ENCODE measurements at places on chromosomes 13 and 19.

DNA sequence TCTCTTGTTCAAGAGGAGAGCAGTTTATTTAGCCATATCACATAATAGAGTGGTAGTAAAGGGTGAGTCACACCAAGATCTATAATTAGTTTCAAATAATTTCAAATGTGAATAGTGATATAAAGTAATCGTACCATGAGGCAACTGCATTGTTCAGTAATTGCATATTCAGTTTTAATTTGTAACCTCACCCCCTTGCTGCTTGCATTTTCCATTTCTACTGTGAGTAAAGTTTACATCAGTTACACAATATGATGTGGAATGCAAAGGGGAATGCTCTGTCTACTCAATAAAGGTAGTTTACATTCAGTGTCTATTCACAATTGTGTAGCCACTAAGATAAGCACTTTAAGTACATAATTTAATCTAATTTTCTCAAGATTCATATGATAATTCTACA lies 1695.7 kb upstream of the SPRY2 start:
- DNase-seq: no peak

DNA sequence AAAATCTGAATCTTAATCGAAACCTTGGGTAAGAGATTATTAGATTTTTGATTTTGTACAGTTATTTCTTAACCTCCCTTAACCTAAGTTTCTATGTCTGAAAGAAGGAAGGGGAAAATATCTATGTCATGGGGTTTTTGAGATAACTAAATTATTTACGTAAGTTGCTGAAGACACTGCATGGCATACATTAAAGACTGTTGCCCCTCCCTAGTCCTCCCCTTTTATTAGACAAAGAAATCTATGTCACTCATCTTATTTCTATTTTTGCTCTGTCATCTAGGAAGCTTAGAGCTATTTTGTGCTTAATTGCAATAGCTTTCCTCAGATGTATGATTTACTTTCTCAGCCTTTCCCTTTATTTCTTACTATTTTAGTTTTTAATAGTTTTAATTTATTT lies 15.0 kb downstream of the COG6 start:
- no peak for DNase-seq

DNA sequence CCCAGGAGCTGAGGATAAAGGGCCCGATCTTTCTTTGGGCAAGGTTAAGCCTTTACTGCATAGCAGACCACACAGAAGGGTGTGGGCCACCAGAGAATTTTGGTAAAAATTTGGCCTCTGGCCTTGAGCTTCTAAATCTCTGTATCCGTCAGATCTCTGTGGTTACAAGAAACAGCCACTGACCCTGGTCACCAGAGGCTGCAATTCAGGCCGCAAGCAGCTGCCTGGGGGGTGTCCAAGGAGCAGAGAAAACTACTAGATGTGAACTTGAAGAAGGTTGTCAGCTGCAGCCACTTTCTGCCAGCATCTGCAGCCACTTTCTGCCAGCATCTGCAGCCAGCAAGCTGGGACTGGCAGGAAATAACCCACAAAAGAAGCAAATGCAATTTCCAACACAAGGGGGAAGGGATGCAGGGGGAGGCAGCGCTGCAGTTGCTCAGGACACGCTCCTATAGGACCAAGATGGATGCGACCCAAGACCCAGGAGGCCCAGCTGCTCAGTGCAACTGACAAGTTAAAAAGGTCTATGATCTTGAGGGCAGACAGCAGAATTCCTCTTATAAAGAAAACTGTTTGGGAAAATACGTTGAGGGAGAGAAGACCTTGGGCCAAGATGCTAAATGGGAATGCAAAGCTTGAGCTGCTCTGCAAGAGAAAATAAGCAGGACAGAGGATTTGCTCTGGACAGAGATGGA lies 8.4 kb upstream of the CEACAM19 start:
- DNase-seq: no peak

- no peak for DNase-seq
Observed at GRCh38 chr19:43842007-43842406, 14.9 kb downstream of the ZNF283 start.

GRCh38 chr19:18330868-18331267 lies 8.0 kb upstream of the LSM4 start:
- DNase-seq: no peak

DNA sequence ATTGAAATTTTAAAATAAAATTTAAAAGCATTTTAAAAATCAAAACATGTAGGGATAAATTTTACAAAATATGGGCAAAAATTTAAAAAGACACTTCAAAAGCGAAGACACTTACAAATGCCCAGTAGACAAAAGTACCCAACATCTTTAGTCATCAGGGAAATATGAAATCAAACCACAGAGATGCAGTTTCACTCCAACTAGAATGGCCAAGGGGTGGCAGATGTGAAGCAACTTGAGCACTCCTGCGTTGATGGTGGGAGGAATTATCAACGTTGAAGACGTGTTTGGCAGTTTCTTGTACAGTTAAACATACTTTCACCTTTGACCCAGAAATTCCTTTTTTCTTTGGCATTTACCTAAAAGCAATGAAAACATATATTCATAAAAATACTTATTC lies 518.0 kb upstream of the SGCG start:
- no peak for DNase-seq

GRCh38 chr13:93146584-93147297 lies 79.9 kb upstream of the GPC6 start:
- no peak for DNase-seq

DNA sequence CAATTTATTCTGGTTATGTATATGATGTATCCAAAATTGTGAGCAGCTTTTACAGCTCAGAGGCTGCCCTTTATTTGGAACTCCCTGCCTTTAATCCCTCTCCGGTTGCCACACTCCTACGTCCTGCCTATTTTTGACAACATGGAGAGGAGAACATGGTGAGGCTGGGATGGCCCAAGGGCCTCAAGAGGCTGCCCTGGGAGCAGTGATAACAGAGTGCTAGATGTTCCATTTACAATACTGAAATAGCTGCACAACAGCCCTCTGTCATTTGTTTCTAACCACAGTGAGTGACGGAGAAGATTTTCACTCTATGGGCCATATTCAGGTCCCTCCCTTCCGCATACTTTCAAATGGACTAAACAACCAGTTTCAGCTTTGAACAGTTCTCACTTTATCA lies 33.4 kb downstream of the STARD13 start:
- no peak for DNase-seq

- DNase-seq: no peak
Observed at GRCh38 chr13:32883474-32883873, 132.7 kb upstream of the KL start.

DNA sequence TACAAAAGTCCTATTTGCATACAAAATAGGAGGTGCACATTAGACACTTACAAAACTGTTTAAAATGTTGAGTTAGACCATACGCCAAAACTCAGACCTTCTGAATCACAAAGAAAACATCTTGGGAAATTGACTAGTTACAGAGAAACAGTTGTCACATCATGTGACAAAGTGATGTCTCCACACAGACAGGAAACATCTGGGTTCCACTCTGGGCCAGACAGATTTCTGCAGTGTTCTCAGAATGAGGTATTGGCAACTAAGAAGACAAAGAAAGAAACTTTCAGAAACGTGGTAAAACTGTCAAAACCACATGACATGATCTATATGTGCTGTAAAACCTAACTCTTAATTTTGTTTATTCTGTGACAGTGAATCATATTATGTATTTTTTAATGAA lies 6.7 kb downstream of the ZNF793 start:
- no peak for DNase-seq

DNA sequence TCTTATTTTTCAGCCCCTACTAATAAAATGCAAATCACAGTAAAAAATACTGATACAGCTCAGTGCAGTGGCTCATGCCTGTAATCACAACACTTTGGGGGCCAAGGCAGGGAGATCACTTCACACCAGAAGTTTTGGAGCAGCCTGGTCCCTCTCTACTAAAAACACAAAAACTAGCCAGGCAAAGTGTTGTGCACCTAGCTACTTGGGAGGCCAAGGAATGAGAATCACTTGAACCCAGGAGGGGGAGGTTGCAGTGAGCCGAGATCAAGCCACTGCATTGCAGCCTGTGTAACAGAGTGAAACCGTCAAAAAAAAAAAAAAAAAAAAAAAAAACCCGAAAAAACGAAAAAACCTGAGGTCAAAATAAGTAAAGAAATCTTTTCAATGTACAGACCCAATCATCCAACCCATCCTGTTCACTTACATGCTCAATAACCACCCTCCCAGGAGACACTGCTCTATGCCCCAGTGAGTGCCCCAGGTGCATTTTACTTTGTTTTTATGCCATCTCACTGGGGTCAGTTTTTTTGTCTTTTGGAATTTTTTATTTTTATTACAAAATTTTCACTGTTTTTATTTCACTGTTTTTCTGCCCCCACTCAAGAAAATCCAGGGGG lies 107.0 kb downstream of the ZNF486 start:
- no peak for DNase-seq

DNA sequence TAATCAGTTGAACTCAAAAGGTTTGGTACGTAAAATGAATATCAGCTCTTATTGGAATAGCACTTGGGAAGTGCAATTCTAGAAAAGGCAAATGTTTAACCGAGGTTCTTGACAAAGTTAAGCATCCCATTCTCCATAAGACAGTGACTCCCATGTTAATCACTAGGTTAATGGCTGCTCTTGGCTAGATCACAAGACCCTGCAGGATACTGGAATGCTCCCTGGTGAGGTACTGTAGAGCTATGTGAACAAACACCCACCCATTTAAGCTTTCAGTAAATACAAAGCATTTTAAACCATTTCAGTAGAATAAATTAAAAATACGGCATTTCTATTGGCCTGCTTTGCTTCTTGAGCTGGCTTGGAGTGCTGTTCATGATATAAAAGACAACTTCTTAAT lies 56.5 kb downstream of the TDRD3 start:
- DNase-seq: no peak

GRCh38 chr13:53137779-53138178 lies 109.2 kb downstream of the OLFM4 start:
- DNase-seq: no peak

DNA sequence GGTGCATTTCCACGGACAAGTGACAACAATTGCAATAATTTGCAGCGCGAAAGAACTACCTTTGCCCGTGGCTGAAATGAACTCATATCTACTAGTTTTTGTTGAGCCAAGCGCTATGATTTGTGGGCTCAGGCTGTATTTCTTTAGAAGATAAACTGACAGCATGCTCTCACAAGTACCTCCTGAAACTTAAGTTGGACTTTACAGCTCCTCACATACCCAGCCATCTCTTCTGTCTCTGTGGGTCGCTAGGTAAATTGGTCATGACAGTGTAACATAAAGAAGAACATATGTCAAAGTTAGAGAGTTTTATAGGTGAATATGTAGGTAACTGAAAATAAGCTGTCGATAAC lies 839 bp downstream of the COG6 start:
- no peak for DNase-seq

GRCh38 chr19:44657211-44657921 lies 13.7 kb downstream of the PVR start:
- DNase-seq: no peak

DNA sequence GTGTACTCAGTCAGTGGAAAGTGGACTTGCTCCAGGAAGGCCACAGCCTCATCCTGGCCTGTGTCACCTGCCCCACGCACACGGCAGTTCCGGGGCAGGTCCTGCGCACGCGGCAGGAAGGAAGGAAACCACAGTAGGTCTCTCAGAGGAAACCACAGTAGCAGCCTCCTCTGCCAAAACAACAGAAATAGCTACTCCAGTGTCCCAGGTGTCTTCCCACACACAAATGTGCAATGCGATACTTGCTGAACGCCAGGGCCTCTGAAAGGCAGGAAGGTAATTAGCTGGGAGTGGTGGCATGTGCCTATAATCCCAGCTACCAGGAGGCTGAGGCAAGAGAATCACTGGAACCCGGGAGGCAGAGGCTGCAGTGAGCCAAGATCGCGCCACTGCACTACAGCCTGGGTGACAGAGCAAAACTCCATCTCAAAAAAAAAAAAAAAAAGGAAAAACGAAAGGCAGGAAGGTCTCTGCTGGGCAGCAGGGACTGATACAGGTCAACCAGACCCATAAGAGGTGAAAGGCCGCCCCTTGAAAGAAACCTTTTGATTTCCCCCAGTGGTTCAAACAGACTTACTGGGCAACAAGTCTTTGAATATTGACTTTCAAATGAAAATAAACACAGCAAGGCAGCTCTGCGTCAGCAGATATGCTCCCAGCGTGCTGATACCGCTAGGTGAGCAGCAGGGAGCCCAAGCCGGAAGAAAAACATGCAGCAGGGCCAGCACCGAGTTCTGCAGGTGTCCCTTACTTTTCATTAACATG lies 49.5 kb downstream of the CRYL1 start:
- DNase-seq: no peak

DNA sequence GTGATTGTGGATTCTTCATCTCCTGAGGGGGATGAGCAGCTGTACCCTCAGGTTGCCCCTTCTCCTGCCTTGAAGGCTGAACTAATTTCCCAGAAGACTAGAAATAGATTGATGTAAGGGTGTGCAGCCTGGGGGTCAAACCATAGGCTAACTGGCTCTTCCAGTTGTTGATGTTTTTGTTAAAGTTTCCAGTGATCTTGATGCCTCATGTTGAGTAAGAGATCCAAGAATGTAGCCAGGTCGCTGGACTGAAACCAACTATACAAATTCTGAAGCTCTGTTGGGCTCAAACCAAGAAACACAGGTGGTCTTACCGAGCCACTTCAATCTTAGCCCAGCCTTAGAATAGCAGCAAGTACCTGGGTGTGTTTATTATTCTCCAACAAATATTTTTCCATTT lies 391.8 kb downstream of the KLF5 start:
- DNase-seq: no peak

- no peak for DNase-seq
Observed at GRCh38 chr13:48594096-48594815, 59.5 kb upstream of the CYSLTR2 start.

DNA sequence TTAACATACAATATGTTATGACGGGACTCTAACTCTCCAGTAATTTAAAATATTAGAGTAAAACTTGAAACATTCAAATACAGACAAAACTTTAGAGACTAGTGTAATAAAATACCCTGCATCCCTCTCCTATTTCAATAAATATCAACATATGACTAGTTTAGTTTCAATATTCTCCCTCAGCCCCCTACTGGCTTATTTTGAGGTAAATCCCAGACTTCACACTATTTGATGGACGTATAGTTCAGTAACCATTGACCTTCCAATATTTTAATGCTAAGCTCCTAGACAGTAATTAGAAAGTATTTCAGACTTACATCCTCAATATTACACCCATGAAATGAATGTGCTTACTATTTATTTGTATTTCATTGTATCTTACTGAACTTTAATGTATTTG lies 180.7 kb upstream of the STARD13 start:
- DNase-seq: no peak

DNA sequence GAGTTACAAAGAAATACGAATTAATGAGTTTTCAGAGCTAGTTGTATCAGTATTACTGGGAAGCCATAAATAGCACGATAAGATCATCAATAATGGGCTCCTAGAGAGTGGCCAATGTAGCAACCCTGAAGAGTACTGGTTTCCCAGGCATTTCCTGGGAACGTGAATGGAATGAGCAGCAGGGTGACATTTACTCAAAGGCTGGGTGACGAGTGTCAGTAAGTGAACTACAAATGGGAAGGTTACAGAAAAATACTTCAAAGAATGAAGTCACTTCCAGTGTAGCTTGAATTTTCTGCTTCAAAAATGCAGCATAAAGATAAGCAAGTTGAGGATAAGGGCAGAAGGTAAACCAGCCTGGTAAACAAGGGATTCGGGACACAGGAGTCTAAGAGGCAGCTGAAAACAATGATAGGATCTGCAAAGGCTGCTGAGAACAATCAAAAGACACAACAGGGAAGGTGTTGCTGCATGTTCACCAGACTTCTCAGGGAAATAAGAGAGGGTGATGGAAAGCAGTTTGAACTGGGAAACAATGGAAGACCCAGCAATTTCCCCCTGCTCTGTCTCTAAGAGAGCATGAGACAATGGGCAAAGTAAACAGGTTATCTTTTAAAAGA lies 48.6 kb upstream of the POSTN start:
- no peak for DNase-seq
